ENCODE measurements at places on chromosomes 13 and 19.

DNA sequence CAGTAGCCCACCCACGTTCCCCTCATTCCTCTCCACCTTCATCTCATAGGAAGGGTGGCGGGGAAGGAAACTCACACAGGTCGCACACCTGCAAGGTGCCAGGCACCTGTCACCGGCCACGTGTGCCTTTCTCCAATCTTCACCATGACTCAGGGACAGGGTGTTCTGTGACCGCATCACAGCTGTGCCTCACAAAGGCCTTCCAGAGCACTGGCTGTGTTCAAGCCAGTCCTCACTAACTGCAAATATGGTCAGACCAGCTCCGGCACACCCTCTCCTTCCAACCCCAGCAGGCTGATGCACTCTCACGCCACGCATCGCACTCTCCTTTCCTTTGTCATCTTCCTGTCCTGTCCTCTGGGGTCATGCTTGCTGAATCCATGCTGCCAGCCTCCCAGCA, 415.9 kb downstream of the IRS2 start:
- DNase-seq = no peak

GRCh38 chr13:51769455-51770127, 34.4 kb downstream of the DHRS12 start:
- no peak for DNase-seq

DNA sequence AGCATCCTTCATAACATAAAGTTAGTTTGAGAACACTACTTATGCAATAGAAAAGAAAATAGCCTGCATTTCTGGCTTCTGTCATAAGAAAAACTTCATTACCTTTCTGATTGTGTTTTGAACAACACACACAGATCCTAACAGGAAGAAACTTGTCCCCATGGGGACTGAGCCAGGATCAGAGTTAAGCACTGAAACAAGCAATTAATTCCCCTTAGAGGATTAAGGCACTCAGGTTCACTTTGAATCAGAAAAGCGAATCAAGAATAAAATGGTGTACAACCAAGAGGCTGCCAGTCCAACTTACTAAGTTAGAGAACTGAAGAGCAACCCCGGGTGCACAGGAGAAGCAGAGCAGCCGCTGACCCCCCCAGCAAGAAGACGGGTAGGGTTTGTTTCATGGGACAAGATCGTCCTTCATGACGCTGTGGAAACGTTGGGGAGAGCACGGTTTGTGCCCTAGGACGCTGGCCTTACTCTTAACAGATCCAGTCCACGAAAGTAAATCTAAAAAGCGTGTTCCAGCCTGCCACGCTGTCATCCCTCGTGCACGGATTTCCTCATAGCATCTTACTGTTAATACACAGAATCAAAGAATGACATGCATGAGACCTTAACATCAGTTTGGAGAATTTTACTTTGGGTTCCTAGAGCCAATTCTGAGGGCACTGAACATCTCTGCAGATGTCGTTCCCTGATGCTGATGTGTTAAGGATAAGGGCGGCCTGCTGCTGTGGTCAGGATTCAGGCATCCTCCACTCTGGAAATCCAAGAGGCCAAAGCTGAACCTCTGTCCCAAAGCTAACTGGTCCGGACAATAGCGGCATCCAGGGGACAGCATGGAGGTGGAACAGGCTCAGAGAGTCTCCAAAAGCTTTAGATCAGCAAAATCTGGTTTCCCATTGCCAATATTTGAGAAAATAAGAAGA, 46.4 kb downstream of the GGACT start:
- DNase-seq = no peak

DNA sequence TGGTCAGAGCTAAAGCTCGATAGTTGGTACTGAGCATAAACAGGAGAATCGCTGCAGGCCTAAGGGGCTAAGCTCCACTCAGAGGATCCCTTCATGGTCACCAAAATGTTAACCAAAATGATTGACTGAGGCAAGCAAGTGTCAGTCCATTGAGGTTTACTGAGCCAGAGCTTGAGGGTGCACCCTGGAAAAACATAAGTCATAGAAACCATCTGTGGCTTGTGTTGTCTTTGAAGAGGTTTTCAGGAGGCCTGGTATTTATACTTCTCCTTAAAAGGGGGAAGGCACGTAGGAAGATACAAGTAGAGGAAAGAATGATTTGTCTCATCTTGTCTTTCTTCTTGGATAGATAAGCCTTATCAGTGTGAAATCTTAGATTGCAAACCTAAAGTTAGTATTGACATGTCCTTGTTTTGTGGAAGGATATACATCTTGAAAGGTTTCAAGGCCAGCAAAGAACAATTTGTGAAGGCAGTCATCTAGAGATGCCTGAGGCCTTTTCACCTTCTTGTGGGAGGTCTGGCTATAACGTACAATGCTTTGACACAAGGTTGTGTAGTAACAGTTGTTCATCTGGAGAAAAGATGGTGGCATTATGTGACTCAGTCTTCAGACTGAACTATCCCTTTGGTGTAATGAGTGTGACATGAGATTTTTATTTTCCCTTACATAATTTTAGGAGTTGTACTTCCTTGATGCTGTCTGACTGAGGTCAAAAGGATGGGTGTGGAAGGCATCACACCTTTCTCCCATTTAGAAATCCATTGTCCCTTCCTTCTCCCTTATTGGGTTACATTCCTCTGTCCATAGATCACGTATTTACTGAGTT, 14.7 kb upstream of the CEACAM6 start:
- DNase-seq = no peak

DNA sequence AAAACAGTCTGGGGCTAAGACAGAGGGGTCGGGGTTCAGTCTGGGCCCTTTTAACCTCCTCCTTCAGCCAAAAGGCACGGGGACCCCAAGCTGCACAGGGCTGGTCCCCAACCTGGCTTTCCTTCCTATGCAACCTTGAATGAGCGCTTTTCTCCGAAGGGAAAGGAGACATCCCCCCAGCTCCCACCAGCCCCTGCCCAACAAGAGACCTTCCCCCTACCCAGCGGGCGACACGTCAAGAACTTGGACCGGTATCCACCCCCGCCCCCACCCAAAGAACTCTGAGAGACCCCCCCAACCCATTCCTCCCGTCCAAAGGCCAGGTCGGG, 35.0 kb upstream of the NANOS3 start:
- DNase-seq = no peak

DNA sequence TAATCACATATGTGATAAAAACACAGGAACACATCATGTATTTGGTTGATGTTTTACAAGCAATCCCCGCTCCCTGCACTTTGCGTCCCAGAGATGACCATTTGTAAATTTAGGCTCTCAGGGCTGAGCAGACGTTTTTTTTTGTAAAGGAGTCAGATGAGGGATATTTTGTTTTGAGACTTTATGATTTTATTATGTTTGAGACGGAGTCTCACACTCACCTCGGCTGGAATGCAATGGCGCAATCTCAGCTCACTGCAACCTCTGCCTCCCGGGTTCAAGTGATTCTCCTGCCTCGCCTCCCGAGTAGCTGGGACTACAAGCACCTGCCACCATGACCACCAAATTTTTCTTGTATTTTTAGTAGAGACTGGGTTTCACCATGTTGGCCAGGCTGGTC, 1.4 kb downstream of the TLE6 start:
- DNase-seq = no peak

- DNase-seq = no peak
Observed at GRCh38 chr13:29763436-29764180, 86.8 kb downstream of the UBL3 start.

DNA sequence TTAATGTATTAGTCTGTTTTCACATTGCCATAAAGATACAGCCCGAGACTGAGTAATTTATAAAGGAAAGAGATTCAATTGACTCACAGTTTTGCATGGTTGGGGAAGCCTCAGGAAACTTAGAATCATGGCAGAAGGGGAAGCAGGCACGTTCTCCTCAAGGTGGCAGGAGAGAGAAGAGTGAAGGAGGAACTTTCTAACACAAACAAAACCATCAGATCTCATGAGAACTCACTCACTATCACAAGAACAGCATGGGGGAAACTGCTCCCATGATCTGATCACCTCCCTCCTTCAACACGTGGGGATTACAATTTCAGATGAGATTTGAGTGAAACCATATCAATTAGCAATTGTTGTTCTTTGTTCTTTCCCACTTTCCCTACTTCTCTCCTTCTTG, 689.0 kb upstream of the SLITRK1 start:
- no peak for DNase-seq

GRCh38 chr13:29547153-29547552, 48.3 kb downstream of the SLC7A1 start:
- DNase-seq = no peak

DNA sequence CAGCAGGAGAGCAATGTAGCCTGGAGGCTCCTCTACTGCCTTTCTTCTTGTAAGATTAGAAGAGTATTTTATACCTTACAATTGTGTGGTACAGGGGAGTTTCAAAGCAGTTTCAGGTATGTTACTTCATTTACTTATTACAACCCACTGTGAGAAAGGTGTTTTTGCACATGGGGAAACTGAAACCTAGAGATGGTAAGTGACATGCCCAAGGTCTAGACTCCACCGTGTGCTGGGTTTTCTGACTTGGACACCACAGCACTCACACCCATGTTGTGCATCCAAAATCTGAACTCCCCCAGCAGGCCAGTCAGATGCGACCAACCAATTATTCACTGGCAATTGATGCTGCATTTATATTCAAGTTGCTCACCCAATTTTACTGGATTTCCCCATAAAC, 22.8 kb downstream of the ERICH6B start:
- no peak for DNase-seq

GRCh38 chr19:13089139-13089856, 13.4 kb downstream of the LYL1 start:
- DNase-seq = no peak

- no peak for DNase-seq
Observed at GRCh38 chr19:28497137-28497536, 715.8 kb downstream of the UQCRFS1 start.

GRCh38 chr19:4120559-4121272, 3.2 kb downstream of the MAP2K2 start:
- no peak for DNase-seq
